NCI-H460 (cell line): ENCODE measurements at places on chromosomes 5 and 9.

DNA sequence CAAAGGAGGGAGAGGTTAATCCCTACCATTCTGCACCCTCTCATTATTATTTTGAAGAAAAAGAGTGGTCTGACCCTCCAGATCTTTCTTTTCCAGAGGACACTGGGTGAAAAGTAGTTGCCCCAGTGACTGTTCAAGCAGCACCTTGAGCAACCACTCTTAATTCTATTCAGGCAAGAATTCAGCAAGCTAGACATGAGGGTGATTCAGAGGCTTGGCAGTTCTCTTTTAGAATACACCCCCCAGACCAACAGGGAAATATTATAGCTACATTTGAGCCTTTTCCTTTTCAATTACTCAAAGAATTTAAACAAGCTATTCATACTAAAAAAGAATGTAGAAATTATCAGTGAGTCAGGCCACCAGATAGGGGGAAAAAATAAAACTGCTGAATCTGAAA is 178.3 kb downstream of the MRPS30 start:
- DNase-seq: no peak

GRCh38 chr9:104586496-104587180 is 12.6 kb downstream of the OR13C5 start:
- DNase-seq: no peak

GRCh38 chr5:50745221-50745910 is 78.9 kb downstream of the PARP8 start:
- DNase-seq: no peak

DNA sequence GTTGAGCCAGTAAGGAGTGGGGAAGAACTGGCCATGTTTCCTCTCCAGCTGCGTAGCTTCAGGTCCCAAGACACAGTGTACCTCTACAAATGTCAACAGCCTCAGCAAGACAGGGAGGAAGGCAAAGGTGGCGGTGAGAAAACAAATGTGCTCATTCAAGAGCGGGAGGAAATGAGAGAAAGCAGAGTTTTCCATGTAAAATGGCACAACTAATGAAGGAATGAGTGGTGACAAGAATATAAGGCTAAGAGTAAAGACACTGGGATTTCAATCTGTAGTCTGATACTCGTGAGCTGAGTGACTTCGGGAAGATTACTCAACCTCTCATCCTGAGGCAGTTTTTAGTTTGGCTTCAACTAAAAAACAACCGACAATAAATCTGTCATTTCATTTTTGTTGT is 67.6 kb downstream of the DPYSL3 start:
- no peak for DNase-seq

GRCh38 chr5:73135429-73136054 is 15.2 kb downstream of the TMEM171 start:
- peak; percentile 37 for DNase-seq

DNA sequence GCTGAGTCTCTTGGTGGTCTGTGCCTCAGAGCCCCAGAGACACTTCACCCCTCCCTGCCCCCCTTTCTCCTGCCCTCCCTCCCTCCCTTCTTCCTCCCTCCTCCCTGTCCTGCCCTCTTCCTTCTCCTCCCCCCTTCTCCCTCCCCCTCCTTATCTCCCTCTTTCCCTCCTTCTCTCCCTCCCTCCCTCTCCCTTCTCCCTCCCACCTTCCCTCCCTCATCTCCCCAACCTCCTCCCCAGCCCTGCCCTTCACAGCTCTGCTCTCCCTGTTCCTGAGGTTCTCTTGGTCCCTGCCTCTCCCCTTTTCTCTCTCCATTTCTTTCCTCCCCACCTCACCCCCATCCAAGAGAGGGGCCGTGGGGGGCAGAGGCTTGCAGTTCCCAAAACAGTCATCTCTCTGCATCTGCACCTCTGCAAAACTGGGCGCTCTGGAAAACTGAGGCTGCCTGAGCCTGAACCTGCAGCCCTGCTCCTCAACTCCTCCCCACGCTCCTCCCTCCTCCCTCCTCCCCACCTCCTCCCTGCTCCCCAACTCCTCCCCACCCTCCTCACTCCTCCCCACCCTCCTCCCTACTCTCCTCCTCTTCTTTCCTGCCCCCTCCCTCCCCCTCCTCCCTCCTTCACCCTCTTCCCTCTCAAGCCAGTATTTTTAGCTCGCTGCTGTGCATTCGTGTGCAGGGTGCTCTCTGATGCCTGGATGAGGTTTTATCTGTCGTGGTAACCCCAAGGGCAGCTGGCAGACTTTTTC is 219.1 kb downstream of the C9orf50 start:
- DNase-seq: no peak

DNA sequence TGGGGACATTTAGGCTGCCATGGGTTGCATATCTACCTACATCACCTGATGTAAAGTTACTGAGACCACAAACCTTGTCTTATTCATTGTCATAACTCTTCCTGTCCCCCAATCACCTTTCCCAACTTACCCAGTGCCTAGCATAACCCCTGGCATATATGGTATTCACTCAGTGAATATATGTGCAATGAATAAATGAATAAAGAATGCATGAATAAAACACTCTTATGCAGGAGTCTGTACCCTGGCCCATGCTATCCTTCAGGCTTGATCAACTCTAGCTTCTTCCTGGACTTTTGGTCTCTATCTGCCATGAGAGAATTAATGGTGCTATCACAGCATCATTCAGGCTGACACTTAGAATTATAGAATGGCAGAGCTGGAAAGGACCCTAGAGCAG is 285.2 kb downstream of the SMARCA2 start:
- DNase-seq: no peak
